ENCODE measurements at places on chromosomes 5 and 9.

GRCh38 chr9:116342941-116343340, 189.3 kb downstream of the PAPPA start:
- H3K36me3 ChIP-seq = no peaks in the 10 kb centered on the region
- no peak overlapping the region for H3K4me3 ChIP-seq
- no peak overlapping the region for H3K27ac ChIP-seq
- no peaks in the 10 kb centered on the region for H3K4me1 ChIP-seq
- no peak for DNase-seq

- no peak overlapping the region for H3K4me3 ChIP-seq
- H3K27me3 ChIP-seq = no peaks in the 10 kb centered on the region
- H3K4me1 ChIP-seq = no peaks in the 10 kb centered on the region
- no peak for DNase-seq
- no peaks in the 10 kb centered on the region for H3K36me3 ChIP-seq
Measured at GRCh38 chr5:90345684-90346083, 63.9 kb downstream of the CETN3 start.

DNA sequence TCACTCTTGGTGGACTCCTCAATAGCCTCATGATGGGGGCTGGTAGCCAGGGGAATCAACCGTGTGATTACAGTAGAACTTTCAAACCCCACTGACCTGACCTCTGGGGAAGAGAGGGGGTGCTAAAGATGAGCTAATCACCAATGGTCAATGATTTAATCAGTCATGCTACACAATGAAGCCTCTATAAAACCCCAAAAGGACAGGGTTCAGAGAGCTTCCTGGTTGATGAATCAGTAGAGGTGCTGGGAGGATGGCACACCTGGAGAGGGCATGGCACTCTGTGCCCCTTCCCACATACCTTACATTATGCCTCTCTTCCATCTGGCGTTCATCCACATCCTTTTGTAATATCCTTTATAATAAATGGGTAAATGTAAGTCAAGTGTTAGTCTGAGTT, 8.9 kb upstream of the SH3TC2 start:
- H3K27me3 ChIP-seq = peaks cover 5% of the 10 kb centered on the region
- DNase-seq = no peak
- H3K36me3 ChIP-seq = no peaks in the 10 kb centered on the region
- H3K4me1 ChIP-seq = no peaks in the 10 kb centered on the region
- H3K27ac ChIP-seq = no peak overlapping the region

GRCh38 chr5:22850981-22851380, 2.2 kb downstream of the CDH12 start:
- H3K4me1 ChIP-seq = no peaks in the 10 kb centered on the region
- no peaks in the 10 kb centered on the region for H3K36me3 ChIP-seq
- no peaks in the 10 kb centered on the region for H3K27me3 ChIP-seq
- DNase-seq = no peak

DNA sequence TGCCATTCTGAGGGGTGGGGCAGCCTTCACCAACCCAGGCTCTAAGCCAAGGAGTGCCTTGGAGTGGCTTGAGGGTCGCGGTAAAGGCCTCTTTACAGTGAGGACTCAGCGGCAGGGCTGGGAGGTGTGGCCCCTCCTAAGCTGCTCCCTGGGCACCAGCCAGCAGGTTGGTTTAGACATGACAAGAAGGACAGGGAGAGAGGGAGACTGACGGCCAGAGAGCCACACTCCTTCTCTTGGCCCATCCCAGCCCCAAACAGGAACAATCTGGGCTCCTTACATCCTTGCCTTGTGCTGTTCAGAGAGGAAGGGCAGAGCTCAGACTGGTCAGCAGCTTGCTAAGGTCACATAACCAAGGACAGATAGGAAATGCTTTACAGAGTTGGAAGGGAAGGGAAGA, 94.5 kb downstream of the LMX1B start:
- no peak overlapping the region for H3K27ac ChIP-seq
- peaks cover 13% of the 10 kb centered on the region for H3K27me3 ChIP-seq
- H3K36me3 ChIP-seq = no peaks in the 10 kb centered on the region

DNA sequence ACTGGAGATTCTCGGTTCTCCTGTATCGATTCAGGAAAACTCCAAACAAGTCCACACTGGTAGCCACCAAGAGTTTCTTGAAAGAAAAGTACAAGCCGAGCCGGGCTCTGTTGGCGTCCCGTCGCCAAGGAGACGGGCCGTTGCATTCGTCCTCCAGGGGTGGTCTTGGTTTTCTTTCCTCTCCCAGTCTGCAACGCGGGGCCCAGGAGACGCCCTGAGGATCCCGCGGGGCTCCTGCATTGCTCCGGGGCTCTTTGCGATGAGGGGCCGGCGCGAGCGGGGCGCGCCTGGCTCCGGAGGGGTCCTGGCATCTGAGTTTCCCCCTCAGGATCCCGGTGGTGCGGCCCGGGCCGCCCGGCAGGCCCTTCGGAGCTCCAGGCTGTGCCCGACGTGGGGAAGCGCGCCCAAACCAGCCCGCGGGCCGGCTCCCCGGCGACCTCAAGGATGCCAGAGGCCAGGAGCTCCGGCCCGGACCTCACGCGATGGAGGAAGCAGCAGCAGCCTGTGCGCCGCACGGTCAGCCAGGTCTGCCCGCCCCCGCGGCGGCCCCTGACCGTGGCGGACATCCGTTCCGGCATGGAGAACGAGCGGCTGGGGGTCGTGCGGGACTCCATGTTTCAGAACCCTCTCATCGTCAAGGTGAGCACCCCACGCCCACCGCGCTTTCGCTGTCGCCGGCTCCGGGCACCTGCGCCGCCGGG, at the start of gene CFAP77:
Gene CFAP77 (plus strand): TSS at position 384 of the 701 bp plus-strand sequence. CDS start 61 bp downstream, at position 445.
- peaks cover 47% of the 10 kb centered on the region for H3K4me1 ChIP-seq
- peak; percentile 57 for DNase-seq
- no peaks in the 10 kb centered on the region for H3K36me3 ChIP-seq
- H3K27ac ChIP-seq = no peak within 1 kb of the TSS
- peak within 1 kb of the TSS; percentile 40 for H3K4me3 ChIP-seq
- H3K27me3 ChIP-seq = peaks cover 32% of the 10 kb centered on the region

DNA sequence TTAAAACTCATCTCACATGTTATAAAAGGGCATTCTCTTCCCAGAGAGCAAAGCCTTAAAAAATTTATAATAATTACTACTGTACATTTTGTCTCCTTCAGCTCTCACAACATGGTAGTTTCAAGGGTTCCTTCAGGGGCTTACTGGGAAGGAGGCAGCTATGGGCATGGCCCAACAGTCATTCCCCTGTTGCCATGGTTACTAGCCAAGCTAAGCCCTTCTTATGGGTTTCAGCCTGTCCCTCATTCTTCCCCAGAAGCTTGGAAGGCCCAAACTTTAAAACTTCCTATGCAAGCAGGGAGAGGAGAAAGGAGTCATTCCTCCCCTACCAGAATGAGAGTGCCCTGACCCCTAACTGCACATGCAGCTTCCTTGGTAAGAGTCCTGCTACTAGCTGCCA, 82.2 kb upstream of the CNTLN start:
- no peak overlapping the region for H3K4me3 ChIP-seq
- H3K4me1 ChIP-seq = no peaks in the 10 kb centered on the region
- no peaks in the 10 kb centered on the region for H3K27me3 ChIP-seq
- no peaks in the 10 kb centered on the region for H3K36me3 ChIP-seq
- H3K27ac ChIP-seq = no peak overlapping the region

DNA sequence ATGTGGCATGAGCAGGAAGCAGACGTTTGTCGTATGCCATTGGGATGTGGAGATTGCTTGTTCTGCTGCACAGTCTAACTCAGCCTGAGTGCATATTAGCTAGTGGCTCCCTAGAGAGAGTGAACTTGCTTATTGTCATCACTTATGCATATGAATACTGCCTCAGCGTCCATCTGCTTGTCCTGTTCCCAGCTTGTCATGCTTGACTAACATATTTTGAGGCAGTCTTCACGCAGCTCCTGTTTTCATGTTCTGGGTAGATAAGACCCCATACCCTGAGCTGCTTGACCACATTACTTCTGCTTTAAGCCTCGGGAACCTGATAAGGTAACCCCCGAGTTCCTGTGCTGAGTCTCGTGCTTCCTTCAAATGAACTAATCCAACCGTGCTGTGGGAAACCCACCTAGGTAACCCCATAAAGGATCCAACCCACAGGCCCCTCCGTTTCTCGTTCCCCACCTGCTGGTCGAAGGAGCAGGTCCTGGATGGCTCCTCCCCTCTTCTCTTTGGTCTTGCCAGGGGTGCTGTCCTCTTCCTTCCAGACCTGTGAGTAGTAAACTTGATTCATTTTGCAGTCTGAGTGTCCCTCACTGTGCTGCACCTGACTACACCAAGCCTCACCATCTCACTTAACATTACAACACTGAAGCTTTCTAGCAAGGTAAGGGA, 25.0 kb downstream of the ANKRD33B start:
- H3K4me3 ChIP-seq = no peak overlapping the region
- no peaks in the 10 kb centered on the region for H3K36me3 ChIP-seq
- no peaks in the 10 kb centered on the region for H3K27me3 ChIP-seq
- DNase-seq = no peak

GRCh38 chr5:61461926-61462325, 129.9 kb downstream of the ZSWIM6 start:
- H3K4me1 ChIP-seq = no peaks in the 10 kb centered on the region
- DNase-seq = no peak
- no peak overlapping the region for H3K4me3 ChIP-seq
- H3K27me3 ChIP-seq = no peaks in the 10 kb centered on the region
- no peaks in the 10 kb centered on the region for H3K36me3 ChIP-seq
- H3K27ac ChIP-seq = no peak overlapping the region

- H3K36me3 ChIP-seq = no peaks in the 10 kb centered on the region
- DNase-seq = no peak
- no peak overlapping the region for H3K4me3 ChIP-seq
- no peak overlapping the region for H3K27ac ChIP-seq
- no peaks in the 10 kb centered on the region for H3K27me3 ChIP-seq
Measured at GRCh38 chr5:99315413-99316183, 386.8 kb upstream of the CHD1 start.

GRCh38 chr5:10278658-10279279, 28.7 kb downstream of the CCT5 start:
- H3K27me3 ChIP-seq = no peaks in the 10 kb centered on the region
- H3K36me3 ChIP-seq = no peaks in the 10 kb centered on the region
- H3K27ac ChIP-seq = no peak overlapping the region
- no peak for DNase-seq
- H3K4me1 ChIP-seq = no peaks in the 10 kb centered on the region

DNA sequence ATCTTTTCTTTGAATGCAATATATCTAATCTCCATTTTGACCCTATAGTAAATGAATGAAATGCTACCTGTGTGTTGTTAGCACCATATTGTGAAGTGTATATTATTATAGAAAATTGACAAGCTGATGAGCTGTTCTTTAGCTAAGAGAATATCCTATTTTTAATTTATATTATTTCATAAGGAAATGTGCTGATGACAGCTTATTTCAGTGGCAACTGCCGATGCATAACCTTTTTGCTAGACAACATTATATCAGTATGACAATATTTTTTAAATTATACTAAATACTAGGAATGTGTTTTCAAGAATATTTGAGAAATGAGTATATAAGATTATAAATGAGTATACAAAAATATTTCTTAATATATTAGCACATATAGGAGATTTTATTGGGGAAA, 573.1 kb downstream of the ZNF608 start:
- H3K4me3 ChIP-seq = no peak overlapping the region
- no peaks in the 10 kb centered on the region for H3K4me1 ChIP-seq
- no peaks in the 10 kb centered on the region for H3K36me3 ChIP-seq
- H3K27me3 ChIP-seq = no peaks in the 10 kb centered on the region
- DNase-seq = no peak

DNA sequence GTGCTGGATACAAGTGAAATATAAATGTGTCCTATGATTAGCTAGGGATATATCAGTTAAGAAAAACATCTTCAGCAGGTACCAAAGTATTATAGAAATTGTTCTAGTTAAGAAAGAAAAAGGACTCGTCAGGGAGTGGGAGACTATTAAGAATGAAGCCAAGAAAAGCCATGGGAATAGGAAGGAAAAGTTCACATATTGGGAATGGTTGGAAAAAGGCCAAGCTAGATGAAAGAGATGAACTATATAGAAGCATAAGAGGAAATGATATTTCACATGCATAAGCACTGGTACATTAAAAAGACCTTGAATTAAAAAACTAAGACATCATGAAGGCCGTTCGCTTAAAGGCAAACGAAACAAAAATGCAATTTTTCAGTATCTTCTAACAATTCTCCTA, 237.7 kb downstream of the ADAMTS6 start:
- H3K4me3 ChIP-seq = no peak overlapping the region
- H3K36me3 ChIP-seq = no peaks in the 10 kb centered on the region
- no peak for DNase-seq
- H3K4me1 ChIP-seq = no peaks in the 10 kb centered on the region
- H3K27me3 ChIP-seq = no peaks in the 10 kb centered on the region

- H3K4me1 ChIP-seq = no peaks in the 10 kb centered on the region
- no peak overlapping the region for H3K4me3 ChIP-seq
Measured at GRCh38 chr5:124419531-124419930, 326.9 kb downstream of the ZNF608 start.

DNA sequence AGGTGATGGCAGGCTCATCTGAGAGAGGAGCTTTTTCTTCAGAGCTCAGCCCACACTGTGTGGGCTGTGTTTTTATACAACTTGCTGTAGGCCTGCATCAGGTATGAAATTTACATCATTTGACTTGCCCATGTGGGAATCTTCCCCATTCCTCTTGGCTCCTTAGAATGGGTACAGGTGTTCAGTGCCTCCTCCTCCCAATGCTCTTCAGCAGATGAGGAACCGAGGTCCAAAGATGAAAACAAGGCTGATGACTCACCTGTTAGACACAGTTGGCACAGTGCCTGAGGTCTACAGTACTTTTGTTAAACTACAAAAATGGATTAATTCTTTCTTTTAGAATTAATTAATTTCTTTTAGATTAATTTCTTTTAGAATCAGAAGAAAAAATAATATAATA, 20.8 kb downstream of the PAPPA start:
- no peak for DNase-seq
- no peaks in the 10 kb centered on the region for H3K36me3 ChIP-seq
- H3K27me3 ChIP-seq = no peaks in the 10 kb centered on the region
- no peak overlapping the region for H3K4me3 ChIP-seq

DNA sequence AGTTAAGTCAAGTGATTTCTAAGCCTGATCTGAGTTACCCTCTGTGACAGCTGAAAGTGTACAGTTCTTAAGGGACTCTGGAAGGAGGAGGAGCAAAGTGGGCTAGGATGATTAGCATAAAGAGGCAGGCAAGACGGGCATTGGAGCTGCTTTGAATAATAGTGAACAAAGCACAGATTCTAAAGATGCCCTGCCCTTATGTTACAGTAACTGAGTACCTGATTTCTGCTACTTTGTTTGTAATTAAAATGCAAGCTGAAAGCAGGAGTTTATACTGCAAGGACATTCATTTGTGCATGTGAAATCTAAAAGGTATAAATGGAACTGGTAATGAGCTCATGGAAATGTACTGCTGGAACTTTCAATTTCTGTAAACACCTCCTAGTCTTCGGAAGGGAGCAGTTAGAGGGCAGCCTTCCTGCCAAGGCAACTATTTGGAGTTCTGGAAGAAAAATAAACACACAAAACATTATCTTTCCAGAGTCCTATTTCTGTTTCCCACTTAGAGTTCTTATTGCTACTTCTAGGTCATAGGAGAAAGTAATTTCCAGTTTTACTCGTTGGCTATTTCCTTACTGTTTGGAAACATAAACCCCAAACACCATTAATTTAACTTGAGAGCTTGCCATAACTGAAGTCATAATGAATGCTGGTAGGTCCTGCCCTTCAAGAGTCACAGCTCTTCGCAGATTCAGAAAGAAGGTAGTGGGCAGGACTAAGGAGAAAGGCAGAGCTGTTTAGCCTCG, at the start of gene RANBP3L:
Gene RANBP3L (minus strand): TSS at position 45 of the 746 bp plus-strand sequence. CDS start 486 bp downstream, outside the sequence.
- H3K27me3 ChIP-seq = no peaks in the 10 kb centered on the region
- no peaks in the 10 kb centered on the region for H3K36me3 ChIP-seq
- no peak within 1 kb of the TSS for H3K4me3 ChIP-seq
- no peak within 1 kb of the TSS for H3K27ac ChIP-seq
